Stimulated activated CD8-positive, alpha-beta memory T cell treated with anti-CD3 and anti-CD28 coated beads, Interleukin-7, amount 100 ng/mL, for 4 hours (primary cell): ENCODE measurements at places on chromosomes 1 and 21.

- DNase-seq: no peak
Measured at GRCh38 chr1:108843390-108844137, 13.3 kb downstream of the AKNAD1 start.

DNA sequence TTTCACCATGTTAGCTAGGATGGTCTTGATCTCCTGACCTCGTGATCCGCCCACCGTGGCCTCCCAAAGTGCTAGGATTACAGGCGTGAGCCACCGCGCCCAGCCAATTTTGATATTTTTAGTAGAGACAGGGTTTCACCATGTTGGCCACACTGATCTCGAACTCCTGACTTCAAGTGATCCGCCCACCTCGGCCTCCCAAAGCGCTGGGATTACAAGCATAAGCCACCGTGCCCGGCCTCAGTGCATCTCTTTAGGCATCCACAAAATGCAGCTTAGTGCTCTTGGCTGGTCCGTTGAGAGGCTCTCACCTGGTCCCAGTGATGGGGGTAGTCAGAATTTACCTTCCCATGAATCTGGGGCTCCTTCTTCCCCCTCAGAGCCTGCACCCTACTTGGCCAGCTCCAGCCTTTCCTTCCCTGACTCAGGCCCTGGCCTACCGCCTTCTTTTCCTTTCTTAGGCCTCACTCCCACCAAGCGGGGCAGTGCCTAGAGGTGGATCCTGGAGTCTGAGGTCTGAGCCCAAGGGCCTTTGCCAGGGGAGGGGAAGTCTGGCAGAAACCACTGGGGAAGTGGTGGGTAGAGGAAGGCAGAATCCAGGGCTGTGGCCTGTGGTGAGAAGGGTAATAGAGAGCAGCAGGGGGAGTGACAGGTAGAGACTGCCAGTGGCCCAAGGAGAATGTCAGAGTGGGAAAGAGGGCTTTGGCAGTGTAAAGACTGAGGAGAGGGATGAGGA lies 3.7 kb downstream of the LENEP start:
- no peak for DNase-seq

DNA sequence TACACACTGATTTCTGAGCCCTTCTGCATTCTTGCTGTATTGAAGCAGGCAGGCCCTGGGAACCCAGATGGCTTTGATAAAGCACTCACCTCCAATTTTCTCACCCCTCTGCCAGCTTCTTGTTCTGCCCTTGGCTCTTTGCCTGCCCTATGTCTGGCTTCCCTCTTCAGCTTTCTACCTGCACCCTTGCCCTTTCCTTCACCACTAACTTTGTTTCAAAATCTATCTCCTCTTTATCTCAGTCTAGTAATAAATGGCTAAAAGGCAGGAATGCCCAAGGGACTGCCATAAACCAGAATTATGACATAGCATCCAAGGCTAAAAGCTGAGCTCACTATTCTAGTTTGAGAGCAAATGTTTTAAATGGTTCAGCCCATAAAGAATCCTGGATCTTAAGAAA lies 178.7 kb downstream of the TNR start:
- no peak for DNase-seq

DNA sequence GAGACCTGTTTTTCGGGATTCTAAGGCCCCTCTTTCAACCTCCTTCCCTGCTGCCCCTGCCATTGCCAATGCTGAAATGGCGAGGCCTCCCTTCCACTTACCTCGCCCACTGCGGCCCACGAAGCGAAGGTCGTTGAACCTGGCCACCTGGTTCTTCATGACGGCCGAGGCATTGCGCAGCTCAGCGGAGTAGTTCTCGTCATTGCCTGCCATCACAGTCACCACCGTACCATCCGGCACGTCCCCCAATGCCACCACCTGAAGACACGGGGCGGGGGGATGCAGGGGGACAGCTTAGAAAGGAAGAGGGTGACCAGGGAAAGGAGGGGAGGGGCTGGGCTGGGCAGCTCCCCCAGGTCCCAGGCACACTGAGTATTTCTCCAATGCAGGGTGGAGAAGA lies 2.6 kb downstream of the RUNX3 start:
- DNase-seq: no peak

DNA sequence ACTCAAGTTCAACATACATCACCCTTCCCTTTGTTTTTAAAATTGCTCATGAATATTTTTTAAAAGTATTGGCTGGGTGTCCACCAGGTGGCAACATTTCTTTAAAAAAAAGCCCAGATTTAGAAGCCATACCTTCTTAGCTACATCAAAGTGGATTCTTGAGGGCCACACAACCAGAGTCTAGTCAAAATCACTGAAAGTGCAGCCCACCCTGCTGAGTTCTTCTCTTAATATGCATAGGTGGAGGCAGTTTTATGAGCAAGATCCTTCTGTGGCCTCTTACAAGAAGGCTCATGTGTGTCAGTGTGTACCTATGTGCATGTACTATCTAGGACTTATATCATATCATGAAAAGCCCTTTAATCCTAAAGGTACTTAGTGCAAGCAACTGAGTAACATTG lies 16.9 kb upstream of the GNG12 start:
- no peak for DNase-seq

DNA sequence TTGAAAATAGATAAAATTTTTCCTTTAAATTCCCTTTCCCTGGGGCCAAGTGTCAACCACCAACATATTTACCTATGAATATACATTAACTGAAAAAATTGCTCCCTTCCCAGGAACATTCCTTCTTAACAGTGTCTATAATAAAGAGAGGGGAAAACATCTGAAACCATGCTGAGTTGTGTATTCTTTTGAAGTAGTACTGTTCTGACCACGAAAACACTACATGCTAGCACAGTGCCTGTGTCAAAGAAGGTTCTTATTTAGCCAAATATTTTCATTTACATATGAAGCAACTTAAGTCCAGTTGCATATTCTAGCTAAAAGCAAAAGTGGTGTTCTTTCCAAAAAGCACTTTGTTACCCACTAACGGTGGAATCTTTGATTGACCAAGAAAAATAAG lies 311.2 kb downstream of the VAV3 start:
- no peak for DNase-seq

DNA sequence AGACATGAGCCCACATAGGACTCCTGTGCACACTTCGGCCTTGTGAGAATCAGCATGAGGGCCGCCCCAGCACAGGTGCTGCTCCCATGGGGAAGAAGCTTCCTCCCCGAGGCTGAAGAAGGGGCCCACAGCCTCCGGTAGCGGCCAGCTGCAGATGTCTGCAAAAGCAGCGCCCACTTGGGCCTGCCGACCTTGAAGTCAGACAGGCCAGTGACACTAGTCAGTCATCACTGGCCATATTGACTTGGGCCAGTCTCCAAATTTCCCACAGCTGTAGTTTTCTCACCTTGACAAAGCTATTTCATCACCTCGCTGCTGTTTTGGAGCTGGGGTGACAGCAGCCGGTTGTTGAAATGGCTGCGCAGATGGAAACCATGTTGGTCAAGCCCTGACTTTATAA lies 83.0 kb downstream of the RIPK4 start:
- no peak for DNase-seq

- DNase-seq: no peak
Measured at GRCh38 chr1:64469116-64469976, 583 bp upstream of the CACHD1 start.

DNA sequence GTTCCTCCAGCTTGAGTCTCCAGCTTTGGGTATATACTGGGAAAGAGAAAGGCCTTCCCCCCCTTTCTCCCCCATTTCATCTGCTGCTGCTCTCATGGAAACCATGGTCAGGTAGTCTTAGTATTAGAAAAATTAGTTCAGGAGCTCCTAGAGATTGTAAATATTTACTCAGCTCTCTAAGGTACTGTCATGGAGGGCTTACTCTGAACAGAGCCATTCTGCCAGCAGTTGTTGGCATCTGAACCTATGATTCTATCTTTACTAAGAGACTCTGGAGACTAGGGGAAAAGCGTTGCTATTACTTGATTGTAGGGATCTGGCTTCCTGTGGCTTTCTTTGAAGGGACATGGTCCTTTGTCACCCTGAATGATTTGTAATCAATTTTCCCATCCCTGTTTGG lies 6.1 kb downstream of the INTS3 start:
- DNase-seq: no peak

GRCh38 chr1:211474451-211474850 lies 17.5 kb downstream of the RD3 start:
- DNase-seq: no peak

- no peak for DNase-seq
Measured at GRCh38 chr1:186643614-186644013, 36.6 kb downstream of the PTGS2 start.

DNA sequence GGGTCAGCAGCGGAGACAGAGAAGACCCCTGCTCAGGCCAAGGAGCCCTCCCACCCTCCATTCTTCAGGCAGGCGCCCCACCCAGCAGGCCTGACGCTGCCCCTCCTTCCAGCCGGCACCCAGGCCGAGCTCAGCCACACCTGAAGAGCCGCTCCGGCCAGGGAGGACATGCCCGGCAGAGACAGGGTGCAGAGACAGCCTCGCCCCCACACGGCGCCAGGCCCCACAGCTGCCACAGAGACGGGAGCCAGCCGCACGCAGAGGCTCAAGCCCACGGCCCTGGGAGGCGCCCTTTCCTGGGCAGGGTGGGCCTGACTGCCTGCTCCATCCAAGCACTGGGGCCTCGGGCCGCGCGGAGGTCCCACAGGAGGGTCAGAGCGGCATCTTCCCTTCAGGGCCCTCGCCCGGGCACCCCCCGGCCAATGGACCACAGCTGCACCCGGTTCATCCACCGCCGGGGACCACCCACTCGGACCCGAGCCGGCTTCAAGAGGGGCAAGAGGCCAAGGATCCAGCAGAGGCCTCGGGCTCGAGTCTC lies 5.2 kb downstream of the TTLL10 start:
- DNase-seq: no peak
